ENCODE measurements at places on chromosomes 1 and 21.

- ATAC-seq = no peak
Observed at GRCh38 chr1:12132078-12132477, 34.7 kb upstream of the TNFRSF1B start.

- ATAC-seq = no peak
Observed at GRCh38 chr1:178109348-178110143, 15.6 kb downstream of the RASAL2 start.

DNA sequence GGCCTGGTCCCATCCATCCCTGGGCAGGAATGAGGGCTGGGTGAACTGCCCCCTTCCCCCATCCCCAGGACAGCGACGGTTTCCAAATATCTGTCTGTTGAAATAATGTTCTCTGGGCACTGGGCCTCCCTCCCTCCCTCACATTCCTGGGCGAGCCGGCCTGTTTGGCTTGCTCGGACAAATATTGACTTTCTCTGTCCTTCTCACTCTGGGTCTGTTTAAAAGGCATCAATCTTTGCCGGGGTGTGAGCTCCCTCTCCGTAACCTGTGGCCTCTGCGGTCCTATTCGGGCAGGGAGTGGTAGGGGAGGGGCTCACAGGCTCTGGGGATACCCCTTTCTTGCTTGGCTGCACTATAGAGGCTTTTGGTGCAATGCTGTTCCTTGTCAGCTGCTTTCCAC lies 40.2 kb downstream of the FOXD2 start:
- peak; percentile 72 for ATAC-seq

DNA sequence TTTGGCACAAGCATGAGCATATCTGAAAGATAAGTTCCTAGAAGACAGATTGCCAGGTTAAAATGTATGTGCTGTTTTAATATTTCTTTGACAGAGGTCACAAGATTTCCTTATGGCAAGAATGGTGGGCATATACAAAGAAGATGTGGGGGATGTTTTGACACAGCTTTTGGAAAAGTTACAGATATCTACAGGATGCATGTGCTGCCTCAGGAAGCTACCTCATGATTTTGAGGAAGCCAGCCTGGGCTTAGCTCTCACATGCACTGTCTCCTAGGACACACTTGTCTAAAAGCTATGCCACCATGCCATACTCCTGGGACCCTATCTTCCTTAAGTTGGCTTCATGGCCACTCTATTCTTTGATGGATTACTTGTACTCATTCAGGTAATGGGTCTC lies 99.9 kb downstream of the C1orf94 start:
- ATAC-seq = no peak

DNA sequence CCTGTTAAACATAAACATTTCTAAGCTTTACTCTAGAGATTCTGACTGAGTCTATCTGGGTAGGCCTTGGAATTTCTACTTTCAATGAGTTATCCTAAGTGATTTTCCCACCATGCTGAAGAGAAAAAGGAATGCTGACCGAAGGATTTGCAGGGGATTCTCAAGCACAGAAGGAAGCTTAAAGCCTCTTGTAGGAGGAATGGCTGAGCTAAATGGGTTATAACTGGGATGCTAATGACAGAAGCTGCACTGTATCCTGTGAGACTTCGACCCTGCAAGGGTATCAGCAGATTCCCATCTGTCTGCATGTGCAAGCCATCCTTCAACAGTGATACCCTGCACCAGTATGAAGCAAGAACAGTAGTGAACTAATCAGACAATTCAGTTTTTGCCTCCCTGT lies 35.4 kb downstream of the SLC35D1 start:
- no peak for ATAC-seq

- no peak for ATAC-seq
Observed at GRCh38 chr1:213247038-213247437, 196.0 kb downstream of the RPS6KC1 start.

DNA sequence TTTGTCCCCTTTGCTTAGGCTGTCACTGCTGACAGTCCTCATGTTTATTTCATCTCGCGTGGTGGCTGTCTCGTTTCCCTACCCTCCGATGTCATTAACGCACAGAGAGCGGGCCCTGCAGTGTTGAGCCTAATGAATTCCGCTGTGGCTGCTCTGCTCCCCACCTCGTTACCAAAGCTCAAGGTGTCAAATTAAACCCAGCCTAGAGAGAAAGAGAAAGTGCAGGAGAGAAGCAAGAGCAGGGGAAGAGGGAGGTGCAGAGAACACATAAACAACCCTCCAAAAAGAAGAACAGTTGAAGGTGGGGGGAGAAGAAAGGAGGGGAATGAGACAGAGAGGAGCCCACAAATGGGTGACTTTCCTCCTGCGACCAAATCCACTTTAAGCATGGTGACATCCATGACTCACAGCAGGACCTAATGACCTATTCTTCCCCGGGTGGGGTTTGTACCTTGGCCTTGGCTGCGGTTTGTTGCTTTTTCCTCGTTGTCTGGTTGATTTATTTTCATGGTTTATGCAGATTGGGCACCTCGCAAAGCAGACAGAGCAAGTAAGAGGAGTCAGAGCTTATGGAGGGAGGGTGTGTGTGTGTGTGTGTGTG lies 92.5 kb downstream of the PBX1 start:
- ATAC-seq = peak; percentile 67

DNA sequence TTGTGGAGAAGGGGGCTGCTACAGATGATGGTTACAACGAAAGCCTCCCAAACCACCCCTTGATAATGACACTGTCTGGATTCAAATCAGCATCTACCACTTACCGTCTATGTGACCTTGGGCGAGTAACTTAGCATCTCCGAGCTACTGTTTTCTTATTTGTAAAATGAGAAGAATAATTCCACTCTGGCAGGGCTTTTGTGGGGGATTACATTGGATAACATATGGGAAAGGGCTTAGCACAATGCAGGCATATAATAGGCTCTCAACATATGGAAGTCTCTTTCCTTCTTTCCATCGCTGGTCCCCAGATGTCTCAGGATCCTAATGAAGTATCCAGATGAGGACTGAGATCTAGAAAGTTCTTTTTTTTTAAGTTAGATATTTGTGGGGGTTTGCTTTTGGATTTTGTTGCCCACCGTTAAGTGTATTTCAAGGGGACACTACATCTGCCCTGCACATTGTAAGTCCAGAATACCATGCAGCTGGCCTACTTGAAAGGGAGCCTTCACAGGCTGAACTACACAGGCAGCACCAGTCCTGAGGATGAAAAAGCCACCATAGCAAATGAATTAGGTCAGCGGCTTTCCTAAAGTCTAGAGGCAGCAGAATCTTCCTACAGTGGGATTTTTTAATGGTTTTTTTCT lies 172.2 kb upstream of the IRF2BP2 start:
- ATAC-seq = peak; percentile 43

DNA sequence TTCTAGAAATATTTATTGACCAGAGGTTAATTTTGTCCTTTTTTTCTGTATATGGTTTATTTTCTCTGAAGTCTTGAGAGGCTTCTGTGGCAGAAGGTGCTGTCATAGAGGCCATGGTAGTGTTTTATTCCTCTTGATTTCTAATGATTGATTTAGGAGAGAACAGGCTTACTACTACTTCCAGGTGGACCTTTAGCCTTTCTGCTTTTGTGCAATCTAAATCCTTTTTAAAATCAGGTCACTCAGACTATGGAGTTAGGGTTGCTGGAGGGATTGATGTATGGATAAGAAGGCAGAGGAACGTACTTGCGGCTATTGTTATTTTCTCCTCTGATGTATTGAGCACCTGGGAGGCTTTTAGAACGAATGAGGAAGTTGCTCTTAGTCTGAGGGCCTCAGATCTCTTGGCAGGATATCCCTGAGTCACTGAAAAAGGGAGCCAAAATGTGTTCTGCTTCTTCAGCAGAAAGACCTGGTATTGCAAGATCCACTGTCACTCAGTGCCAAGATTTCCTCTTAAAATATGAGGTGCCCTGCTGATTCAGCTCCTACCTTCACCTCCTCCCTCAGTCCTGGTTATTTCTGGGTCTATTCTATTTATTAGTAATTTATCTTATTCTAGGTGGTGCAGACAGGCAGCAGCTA lies 277.4 kb downstream of the ZNF648 start:
- no peak for ATAC-seq

- no peak for ATAC-seq
Observed at GRCh38 chr21:35994613-35995012, 65.7 kb downstream of the SETD4 start.

- no peak for ATAC-seq
Observed at GRCh38 chr1:100443811-100444571, 91.7 kb downstream of the CDC14A start.

DNA sequence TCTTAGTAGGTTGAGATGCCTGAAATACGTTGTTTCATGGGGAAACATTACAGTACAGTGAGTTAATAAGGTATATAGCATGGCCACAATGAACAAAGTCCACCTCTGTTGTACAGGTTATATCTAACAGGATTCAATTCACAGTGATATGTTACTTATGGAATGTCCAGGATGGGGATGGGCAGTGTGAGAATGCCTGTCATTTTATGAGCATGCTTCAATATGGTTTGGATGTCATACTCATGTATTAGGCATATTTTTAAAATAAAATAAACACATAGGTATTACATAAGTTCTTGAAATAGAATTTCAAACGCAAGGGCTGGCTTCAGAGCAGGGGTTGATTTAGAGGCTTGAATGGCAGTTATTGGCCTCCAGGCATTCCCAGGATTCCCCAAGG lies 6.1 kb upstream of the PHLDA3 start:
- ATAC-seq = no peak

DNA sequence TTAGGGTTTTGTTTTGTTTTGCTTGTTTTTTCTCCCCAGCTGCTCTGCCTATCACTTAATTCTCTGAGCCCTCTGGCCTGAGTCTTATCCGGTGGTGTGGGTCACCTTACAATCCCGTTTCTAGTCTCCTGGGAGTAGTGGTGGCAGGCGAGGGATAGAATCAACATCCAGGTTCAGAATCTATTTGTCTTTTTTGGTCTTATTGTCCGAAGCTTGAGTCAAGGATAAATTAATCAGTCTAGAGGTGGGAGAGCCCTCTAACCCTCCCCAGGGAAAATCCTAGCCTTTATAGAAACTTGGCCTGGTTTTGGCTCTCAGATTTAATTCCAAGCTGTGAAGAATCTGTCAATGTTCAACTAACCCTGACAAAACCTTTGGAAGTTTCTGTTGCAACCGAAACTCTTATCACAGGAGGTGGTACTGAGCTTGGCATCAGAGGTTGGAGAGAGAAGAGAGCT lies 246.3 kb downstream of the FGGY start:
- ATAC-seq = no peak

- peak; percentile 99 for ATAC-seq
Observed at GRCh38 chr1:94884106-94884505, 42.8 kb downstream of the CNN3 start.
